ENCODE measurements at places on chromosomes 4 and X.

GRCh38 chrX:63782515-63782914 lies 2.5 kb downstream of the ARHGEF9 start:
- DNase-seq: no peak

DNA sequence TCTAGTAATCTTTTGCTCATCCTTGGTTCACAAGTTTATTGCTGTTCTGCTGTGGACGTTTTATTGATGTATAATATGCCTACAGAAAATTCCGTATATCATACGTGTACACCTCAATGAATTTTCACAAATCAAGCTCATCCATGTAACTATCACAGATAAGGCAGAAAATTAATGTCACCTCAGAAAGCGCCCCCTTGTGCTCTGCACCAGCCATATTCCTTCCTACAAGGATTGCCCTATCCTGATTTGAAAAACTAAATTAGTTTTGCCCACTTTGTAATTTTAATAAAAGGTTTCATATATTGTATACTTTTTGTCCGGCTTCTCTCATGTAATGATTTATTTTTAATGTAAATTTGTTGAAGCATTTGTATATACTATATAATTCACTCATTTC lies 390.8 kb downstream of the ADGRL3 start:
- DNase-seq: no peak

DNA sequence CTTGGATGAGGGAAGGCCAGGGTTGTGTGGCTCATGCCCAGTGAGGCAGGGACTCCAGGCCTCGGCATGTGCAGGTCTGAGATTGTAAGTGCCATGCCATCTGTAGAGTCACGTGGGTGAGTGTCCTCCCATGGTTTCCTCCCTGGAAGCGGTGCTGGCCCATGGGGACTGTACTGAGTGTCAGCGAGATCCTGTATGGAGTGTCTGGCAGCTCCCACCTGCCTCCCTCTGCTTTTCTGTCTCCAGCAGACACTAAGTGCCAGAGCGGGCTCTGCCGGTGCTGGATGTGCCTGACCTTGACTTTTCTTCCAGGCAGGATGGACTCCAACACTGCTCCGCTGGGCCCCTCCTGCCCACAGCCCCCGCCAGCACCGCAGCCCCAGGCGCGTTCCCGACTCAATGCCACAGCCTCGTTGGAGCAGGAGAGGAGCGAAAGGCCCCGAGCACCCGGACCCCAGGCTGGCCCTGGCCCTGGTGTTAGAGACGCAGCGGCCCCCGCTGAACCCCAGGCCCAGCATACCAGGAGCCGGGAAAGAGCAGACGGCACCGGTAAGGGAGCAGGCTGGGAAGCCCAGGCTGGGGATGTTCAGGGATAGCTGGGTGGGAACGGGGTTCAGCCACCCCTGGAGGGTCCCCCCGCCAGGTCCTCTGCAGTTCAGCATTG lies 7.6 kb downstream of the WFS1 start:
- no peak for DNase-seq

- no peak for DNase-seq
Measured at GRCh38 chr4:6109842-6110560, 90.3 kb downstream of the JAKMIP1 start.

- DNase-seq: no peak
Measured at GRCh38 chr4:28482580-28483270, 1622.1 kb downstream of the STIM2 start.

DNA sequence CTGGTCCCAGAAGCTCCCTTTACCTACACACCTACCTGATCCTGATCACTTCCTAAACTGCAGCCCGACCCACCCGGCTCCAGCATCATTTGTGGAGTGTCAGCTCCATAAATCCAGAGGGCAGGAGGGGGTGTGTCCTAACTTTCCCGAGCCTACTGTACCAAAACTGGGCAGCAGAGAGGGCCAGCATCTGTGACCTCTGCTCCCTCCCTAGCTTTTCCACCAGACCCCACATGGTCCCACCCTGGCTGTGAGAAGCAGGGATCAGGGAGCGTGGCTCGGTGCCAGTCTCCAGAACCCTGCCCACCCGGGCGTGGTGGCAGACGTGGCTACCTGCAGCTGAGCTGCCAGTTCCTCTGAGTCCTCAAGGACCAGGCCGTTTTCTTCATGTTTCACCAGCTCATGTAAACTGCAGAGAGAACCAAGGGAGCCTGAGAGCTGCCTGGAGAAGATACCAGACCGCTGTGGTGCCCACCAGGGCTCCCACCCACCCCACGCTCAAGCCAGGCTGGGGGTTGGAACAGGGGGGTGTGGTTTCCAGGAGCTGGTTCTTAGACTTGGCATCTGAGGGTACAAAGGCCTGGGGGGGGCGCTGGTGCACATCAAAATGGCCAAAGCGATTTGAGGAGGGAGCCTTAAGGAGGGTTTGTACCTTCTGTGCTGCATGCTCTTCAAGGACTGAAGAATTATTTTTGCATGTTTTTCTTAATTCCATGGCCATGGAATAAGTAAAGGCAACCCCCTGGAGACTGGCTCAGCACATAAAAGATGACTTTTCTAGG lies 76.7 kb upstream of the DRD5 start:
- no peak for DNase-seq

DNA sequence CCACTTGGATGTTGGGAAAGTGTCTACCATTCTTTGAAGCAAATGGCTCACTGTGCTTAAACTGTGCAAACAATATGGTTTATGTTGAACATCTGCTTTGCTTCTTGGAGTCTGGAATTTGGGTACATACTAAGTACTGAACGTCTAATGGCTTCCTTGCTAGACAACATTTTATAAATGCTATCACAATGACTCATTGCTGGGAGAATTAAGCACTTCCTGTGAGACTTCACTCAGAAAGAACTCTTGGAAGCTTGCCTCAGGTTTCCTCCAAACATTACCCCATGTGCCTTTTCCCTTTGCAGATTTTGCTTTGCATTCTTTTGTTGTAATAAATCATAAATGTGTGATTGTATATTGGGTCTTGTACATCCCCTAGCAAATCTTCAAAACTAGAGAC lies 139.7 kb downstream of the PACRGL start:
- DNase-seq: no peak

DNA sequence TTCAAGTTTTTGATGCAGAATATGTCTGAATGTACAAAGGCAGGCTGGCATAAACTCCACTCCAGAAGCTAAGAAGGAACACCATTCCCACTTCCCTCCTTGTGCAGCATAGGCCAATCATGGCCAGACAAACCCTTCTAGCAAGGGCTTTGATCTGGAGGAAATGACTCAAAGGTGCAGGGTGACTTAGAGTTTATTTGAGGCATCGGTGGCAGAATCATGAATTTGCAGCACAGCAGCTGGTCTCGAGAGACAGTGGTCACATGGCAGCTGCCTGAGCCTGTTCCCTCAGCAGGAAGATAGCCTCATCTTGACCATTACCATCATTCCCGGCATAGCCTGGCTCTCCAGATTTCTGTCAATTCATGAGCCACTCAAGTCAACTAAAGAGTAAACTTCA lies 154.5 kb downstream of the ATP10D start:
- no peak for DNase-seq

DNA sequence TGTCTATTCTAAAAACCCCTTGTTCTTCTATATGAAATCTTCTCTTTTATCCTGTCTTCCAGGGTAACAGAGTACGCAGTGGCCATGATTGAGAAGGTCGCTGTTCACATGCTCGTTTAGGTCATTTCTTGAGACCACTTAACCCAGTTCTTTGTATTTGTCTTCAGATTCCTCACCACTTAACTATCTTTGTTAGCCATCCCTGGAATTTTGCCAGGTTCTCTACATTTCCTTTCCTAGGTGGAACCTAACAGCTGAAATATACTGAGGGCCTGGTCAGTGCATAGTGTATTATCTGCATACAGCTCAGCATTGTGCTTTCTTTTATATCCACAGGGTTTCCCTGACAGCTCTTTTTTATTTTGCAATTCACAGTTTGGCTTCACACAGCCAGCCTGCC lies 148.9 kb upstream of the GALNT7 start:
- DNase-seq: no peak

GRCh38 chr4:123244137-123244536 lies 152.5 kb upstream of the SPRY1 start:
- DNase-seq: no peak

DNA sequence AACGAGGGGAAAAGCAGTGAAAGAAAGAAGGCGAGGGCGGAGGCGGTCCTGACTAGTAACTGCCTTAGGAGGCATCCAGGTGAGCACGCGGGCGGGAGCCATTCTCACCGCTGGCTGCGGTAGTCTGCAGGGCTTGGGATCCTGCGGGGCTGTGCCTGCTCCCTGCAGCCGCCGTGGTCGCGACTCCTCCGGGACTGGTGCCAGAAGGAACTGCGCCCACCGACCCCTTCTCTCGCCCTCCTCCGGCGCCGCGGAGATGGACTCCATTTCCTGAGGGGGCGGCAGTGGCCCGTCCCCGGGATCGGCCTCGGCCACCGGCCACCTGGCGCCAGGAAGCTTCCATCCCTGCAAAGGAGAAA lies 543 bp downstream of the NFXL1 start:
- DNase-seq: peak; percentile 22

DNA sequence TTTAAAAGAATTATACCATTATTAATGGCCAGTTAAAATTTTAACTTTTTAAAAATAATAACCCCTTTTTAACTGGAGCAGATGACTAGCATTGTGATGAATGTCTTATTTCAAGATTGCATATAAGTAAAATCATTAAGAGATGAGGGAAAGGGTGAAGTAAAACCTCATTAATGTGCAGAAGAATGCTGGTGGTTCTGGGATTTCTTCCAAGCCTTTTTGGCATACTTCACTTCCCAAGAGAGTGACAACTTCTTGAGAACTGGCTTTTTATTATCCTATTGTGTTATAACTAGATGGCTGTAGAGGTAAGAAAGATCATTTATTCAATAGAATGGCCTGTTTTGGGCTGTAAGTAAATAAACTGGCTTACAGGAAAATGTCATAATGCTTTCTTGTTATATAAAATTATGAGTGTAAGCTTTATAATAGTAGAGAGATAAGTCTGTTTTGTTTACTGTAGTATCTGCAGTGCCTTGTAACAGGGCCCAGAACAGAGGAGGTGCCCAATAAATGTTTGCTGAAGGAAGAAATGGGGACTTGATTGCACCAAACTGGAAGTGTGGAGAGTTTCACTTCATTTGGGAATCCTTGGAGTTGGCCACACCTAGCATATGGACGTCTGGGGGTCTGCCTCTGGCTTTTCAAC lies 242.9 kb upstream of the PITX2 start:
- DNase-seq: no peak
